A549 (cell line): ENCODE measurements at places on chromosomes 4 and X.
A peak's percentile ranks its signal among the peaks of the same experiment; 100 is the strongest.

- no peak for DNase-seq
Observed at GRCh38 chr4:112973750-112974251, 75.7 kb upstream of the ANK2 start.

DNA sequence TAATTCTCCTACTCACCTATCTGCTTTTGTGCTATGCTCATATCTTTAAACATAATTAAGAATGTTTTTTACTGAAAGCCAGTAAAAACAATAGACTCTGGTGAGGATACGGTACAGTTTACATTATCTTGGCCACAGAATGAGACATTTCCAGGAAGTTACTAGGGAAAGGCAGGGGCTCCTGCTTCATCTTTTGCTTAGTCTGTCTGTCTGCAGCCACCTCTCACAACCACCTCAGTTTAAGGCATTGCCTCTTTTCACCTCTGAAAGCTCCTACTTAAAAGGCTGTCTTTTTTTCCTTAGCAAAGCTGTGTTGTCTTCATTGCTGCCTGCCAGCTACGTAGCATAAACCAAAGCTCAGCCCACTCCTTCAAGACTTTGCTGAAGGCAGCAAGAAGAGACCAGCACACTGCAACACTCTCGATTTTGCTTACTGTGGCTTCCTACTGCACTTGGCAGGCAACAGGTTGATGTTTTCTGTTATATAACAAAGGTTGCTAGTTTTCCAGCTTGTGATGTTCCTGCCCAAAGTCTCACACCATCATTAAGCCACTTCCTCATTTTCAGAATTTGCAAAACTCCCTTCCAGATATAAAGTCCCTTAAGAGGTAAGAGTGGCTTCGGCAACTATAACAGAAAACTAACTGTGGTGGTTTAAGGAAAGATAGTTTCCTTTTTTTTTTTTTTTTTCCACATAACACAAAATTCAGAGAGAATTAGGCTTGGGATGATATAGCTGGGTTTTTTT lies 432.9 kb downstream of the GRXCR1 start:
- no peak for DNase-seq

DNA sequence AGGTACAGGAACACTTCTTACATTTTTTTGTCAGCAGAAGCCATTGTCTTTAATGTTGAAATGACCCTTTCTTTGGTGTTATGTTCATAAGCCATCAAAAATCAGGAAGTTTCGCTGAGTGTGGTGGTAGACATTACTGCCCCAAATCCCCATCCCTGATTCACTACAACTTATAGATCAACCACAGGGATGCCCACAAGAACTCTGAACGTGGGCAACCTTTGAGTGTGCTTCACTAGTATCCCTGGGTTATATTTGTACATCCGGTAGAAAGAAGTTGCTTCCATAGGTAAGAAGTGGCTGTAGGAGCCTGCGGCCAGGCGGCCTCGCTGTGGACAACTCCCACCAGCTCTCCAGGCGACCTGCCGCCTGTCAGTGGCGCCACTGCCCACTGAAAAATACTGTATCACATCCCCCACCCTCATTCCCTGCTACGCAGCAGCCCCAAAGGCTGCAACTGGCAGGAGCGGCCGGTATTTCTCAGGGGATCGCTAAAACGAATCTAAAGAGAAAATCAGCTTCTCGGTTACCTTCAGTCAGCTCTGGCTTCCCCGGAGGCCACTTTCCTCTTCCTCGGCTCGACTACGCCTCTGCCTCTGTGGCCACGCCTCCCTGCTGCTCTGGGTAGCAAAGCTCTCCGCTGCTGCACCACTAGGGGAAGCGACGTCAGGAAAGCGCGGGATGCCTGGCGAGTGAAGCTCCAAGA lies 13.9 kb upstream of the ETDC start:
- no peak for DNase-seq

- peak; percentile 30 for DNase-seq
Observed at GRCh38 chr4:120922381-120923206, at the start of gene PRDM5. Gene PRDM5 (minus strand): TSS chr4:120922726. CDS start chr4:120922608, 118 bp downstream.

- no peak for DNase-seq
Observed at GRCh38 chr4:47374477-47374876, 89.0 kb downstream of the COMMD8 start.

DNA sequence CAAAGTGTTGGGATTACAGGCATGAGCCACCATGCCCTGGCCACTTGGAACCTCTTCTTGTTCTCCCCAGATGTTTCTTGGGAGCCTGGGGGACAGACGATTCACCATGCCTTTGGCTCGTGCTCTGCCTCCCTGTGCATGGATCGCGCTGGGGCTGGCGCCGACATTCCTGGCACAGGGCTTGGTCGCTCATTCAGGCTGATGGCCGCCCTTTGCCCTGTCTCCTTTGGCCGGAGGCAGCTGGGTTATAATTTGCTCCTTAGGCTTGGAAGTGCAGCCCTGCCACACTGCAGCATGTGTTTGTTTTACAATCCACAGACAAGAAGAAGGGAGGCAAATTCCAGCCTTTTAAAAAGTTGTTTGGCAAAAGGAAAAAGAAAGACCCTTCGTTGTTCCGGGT lies 115.3 kb downstream of the AASDH start:
- DNase-seq: no peak

GRCh38 chr4:17493619-17494018 lies 18.3 kb downstream of the QDPR start:
- no peak for DNase-seq

DNA sequence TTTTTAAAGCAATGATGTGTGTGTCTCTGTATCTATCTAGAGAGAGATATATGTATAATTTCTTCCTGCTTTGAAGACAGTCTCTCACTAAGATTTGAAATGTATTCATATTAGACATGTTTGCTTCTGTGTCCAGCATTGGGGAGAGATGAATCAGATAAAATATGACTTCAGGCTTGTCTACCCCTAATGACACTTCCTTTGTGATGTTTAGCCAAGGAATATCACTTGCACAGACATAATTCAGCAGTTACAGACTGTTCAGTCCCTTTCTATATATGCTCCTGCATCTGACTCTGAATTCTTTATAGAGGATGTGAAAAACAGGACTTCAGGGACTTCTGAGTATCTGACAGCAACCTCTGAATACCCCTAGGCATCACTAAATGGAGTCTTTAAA lies 158.4 kb downstream of the DCLK2 start:
- DNase-seq: no peak

GRCh38 chrX:132216806-132217202 lies 2.4 kb downstream of the RAP2C start:
- peak; percentile 6 for DNase-seq

- DNase-seq: no peak
Observed at GRCh38 chrX:40006106-40007017, 91.4 kb downstream of the BCOR start.

GRCh38 chr4:153713866-153714646 lies 30.0 kb downstream of the TLR2 start:
- DNase-seq: no peak

DNA sequence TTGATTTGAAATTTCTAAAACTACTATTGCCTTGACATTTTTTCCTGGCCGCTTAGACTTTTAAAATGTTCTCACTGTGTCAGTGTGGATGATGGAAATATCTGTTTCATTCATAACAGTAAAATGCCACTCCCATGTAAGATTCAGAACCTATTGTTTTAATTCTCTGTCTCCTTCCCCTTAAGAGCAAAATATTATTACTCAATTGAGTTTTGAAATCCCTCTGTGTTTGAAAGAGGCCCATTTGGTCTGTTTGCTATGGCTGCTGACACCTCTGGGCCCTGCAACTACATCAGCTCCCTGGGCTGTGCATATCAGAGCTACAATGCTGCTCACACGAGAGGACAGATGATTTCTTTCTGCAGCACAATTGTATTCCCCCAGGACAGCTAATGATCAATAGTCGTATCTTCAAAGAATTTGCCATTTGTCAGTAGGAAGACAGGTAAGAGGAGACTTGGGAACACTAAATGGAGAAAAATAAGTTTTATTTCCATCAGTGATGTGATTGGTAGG lies 388.0 kb upstream of the GALNT7 start:
- DNase-seq: no peak

- no peak for DNase-seq
Observed at GRCh38 chr4:26255989-26256388, 64.8 kb upstream of the RBPJ start.

GRCh38 chr4:38090455-38091246 lies 130.5 kb downstream of the PTTG2 start:
- DNase-seq: no peak

- DNase-seq: peak; percentile 42
Observed at GRCh38 chrX:119694601-119695534, 1.9 kb upstream of the SEPTIN6 start.

DNA sequence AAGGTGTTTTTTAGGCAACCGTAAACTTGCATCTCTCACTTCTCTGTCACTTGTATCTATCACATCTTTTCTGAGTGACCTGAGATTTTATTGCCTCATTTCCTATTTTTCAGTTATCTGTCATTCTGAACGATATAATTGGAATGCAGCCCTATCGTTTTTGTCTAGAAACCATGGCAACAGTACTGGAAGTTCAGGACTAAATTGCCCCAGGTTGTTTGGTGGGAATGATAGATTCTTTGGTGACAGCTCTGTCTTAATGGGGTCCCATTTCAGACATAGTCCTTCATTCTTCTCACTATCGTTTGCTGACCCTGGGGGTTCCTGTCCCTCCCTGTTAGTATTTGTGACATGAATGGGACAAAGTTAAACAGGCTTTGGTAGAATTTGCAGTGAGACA lies 267.7 kb upstream of the GALNT7 start:
- DNase-seq: no peak

DNA sequence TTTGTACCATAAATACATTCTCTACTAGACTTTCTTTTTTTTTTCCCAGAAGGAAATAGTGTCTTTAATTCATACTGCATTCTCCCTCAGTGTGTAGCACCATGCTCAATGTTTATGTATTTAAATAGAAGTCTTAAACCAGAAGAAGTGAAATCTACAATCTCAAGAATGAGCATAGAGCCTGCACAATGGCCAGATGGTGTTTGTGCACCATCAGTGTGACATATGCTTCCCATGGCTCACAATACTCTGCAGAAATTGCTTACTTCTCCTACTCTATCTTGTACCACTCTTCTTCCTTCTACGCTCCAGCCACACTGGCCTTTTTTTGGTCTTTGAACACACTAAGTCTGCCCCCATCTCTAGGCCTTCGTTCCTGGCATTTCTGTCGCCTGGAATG lies 2.6 kb upstream of the DOCK11 start:
- DNase-seq: no peak

GRCh38 chr4:15891312-15891711 lies 47.2 kb downstream of the FGFBP1 start:
- DNase-seq: no peak

- no peak for DNase-seq
Observed at GRCh38 chr4:76850010-76850441, 47.9 kb downstream of the SOWAHB start.

DNA sequence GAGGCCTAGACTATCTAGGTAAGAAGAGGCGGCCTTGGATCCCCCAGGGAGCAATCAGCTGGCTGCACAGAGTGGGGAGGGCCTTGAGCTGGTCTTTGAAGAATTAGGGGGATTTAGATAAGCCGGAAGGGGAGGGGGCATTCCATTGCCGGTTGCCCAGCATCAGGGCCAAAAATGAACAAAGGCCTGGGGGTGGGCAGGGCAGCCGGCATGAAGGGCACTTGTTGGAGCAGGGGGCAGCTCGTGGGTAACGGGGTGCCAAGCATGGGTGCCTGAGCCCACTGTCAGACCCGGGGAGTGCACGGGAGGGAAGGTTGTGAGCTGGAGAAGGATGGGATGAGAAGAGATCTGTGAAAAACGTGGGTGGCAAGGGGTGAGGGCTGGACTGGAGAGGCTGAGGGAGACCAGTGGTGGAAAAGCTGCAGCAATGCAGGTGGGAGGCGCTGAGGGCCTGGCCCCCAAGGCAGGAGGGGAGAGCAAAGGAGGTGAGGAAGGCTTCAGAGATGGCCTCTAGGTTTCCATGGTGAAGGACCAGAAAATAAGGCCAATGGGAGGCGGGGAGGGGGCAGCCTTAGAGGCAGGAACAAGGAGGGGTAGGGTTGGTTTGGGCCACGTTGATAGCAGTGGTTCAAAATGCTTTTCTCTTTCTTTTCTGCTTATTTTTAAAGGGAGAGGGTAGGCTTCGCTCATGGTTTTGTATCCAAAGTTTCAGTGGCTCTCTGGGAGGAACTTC lies 8.6 kb downstream of the KLF3 start:
- no peak for DNase-seq

GRCh38 chr4:86497980-86498862 lies 95.9 kb upstream of the PTPN13 start:
- peak; percentile 16 for DNase-seq

DNA sequence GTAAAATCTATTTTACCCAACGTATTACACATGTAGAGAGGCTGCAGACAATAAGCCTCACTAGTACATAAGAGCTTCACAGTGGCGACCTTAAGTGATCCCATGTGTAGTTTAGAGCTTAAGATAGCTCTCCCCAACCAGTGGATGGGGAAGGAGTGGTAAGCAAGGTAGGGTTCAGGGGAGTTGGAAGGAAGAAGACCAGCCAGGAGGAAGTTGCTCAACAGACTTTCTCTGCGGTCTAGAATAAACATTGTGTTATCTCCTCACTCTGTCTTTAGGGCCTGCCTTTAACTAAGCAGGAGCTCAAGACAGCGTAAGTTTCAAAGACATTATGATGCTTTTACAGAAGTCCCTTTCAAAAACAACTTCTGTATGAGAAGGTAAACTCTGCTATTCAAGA lies 16.8 kb downstream of the MEPE start:
- DNase-seq: no peak

DNA sequence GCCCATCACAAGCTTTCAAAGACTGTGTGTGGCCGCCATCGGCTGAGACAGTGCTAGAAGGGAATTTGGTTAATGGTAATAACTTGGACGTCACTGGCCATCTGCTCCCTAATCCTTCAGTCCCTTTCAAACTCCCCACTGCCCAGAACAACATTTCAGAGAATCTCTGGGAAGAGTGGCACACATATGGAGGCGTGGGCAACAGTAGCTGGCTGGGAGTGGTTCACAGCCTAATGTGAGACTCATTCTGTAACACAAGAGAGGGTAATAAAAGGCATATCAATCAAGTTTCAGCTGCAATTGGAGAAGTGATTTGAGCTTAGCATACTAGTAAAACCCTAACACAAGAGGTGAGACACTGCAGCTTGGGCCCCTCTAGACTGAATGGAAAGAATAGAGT lies 15.4 kb downstream of the SMIM10 start:
- no peak for DNase-seq

DNA sequence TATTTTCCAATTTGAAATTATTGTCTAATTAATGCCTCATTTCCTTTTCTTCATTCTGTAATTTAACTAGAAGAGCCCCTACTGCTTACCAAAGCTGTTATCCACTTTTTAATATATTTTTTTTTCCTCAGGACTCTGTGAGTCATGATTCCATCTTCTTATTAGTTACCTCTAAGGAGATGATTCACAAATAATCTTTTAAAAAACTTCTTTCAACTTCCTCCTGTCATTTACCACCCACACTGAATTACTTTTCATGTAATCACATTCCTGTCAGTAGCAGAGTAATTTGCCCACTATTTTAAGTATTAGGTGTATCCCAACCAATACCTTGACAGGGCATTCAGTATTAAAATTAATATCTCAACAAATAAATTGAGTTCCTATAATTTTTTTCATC lies 470.9 kb upstream of the ADGRL3 start:
- DNase-seq: no peak

DNA sequence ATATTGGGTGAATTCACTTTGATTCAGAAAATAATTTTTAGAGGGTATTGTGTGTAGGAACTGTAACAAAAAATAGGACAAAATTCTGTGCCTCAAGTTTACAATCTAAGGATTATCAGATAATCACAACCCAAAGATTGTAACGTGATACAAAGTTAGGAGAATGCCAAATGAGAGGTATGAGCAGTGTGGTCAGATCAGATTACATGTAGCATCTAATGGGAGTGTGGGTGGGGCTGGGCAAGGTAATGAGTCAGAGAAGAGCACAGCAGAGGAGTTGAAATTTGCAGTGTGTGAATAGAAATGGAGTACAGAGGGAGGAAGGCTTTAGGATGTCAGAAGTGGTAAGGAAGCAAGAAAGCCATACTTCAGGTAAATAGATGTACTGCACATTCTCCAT lies 103.4 kb upstream of the TEX13A start:
- DNase-seq: no peak
